Bronchus fibroblast of lung (primary cell): ENCODE measurements at places on chromosomes 16 and 17. TPM values are rescaled to one million over a fixed set of nuclear protein-coding genes. Genes with fewer than 3 reads are reported as not detected.

The UNK gene
- 19.0 and 27.9 TPM in 2 replicates for total RNA-seq

The CLDN7 gene
- total RNA-seq: 11.3 and 13.1 TPM in 2 replicates

The MT3 gene
- not detected in 2 replicates for total RNA-seq

The TP53TG3B gene
- total RNA-seq: not detected in 2 replicates

The HLF gene
- 0.15 and 0.34 TPM in 2 replicates for total RNA-seq

The KRT34 gene
- 0.89 and 1.0 TPM in 2 replicates for total RNA-seq

The SLC12A3 gene
- total RNA-seq: not detected in 2 replicates

The LDHD gene
- 0.34 and 0.45 TPM in 2 replicates for total RNA-seq

The TP53TG3F gene
- total RNA-seq: not detected in 2 replicates

The TERB1 gene
- not detected in 2 replicates for total RNA-seq

The KRT39 gene
- not detected in 2 replicates for total RNA-seq

The SOX9 gene
- 9.5 and 10.3 TPM in 2 replicates for total RNA-seq

The DHRS7B gene
- total RNA-seq: 12.3 and 19.8 TPM in 2 replicates

The EPX gene
- not detected in 2 replicates for total RNA-seq

The IRX6 gene
- total RNA-seq: not detected in 2 replicates

The PRSS36 gene
- under 0.01 and 0.30 TPM in 2 replicates for total RNA-seq

The CCL7 gene
- total RNA-seq: not detected in 2 replicates

The ABCC11 gene
- under 0.01 TPM in 1 of 2 replicates, not detected in the other for total RNA-seq

The CES2 gene
- total RNA-seq: 22.0 and 24.7 TPM in 2 replicates

The SCNN1B gene
- not detected in 2 replicates for total RNA-seq

The KCTD19 gene
- not detected in 2 replicates for total RNA-seq
